Esophagus muscularis mucosa (tissue), 4 donors: ENCODE measurements at places on chromosomes 7 and 10.
A peak's percentile ranks its signal among the peaks of the same experiment; 100 is the strongest.

GRCh38 chr7:32094516-32094915 lies 24.3 kb upstream of the PDE1C start:
- no peak for DNase-seq

DNA sequence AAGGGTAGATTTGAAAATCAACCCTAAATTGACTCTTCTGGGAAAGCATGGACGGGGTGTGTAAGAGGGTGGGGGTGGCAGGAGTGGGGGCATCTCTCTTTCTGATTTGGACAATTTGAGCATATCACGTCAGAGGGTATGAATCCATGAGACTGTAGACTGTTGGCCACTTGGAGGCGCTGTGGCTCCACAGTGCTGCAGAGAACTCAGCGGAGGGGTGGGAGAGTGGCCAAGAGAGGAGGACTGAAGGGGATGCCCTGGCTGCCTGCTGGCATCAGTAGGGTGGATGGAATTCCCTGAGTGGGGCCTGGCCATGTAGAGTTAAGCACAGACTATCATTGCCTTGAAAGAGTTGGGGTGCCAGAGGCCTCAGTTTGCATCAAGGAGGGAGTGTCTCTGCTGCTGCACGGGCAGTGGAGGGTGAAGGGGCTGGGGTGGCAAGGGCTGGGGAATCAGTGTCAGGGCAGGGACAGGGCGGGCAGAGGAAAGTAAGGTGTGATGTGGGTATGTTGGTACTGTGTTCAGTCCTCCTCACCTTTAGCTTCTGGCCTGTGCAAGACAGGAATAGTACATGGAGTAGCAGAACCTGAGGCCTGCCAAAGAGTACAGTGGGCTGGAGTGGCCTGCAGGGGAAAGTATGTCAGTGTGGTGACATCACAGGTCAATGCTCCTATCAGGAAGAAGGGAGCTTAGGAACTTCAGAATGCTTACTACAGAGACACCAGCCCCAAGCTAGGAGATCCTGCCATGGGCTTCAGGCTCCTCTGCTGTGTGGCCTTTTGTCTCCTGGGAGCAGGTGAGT lies 133.5 kb upstream of the PRSS58 start:
- no peak for DNase-seq

DNA sequence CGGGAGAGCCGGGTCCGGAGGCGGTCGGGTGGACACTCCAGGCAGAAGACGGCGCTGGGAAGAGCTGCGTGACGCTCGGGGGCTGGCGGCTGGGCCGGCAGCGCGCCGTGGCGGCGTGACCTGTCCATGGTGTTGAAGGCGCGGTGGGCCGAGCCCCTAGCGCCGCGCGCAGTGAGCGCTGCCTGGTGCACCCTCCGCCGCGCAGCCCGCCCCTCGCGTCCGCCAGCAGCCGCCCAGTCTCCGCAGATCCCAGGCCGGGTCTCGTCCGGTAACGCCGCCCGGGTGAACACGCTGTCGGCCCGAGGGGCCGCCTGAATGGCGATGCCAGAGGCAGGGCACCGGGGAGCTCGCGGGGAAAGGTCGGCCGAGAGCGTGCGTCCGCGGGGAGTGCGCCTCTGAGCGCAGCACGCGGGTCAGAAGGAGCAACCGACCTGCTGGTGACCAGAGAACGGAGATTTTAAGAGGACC lies 657 bp upstream of the TMEM178B start:
- no peak for DNase-seq

GRCh38 chr7:138245682-138246081 lies 169.4 kb downstream of the AKR1D1 start:
- DNase-seq, result no peak

GRCh38 chr7:157830331-157830730 lies 493.5 kb downstream of the DNAJB6 start:
- DNase-seq, result no peak

GRCh38 chr10:100731407-100732240 lies 13.8 kb upstream of the PAX2 start:
- DNase-seq, result no peak

- no peak for DNase-seq
Observed at GRCh38 chr7:132817949-132818348, 241.7 kb upstream of the PLXNA4 start.

- DNase-seq, result no peak
Observed at GRCh38 chr7:37448011-37448635, 541 bp downstream of the ELMO1 start.

DNA sequence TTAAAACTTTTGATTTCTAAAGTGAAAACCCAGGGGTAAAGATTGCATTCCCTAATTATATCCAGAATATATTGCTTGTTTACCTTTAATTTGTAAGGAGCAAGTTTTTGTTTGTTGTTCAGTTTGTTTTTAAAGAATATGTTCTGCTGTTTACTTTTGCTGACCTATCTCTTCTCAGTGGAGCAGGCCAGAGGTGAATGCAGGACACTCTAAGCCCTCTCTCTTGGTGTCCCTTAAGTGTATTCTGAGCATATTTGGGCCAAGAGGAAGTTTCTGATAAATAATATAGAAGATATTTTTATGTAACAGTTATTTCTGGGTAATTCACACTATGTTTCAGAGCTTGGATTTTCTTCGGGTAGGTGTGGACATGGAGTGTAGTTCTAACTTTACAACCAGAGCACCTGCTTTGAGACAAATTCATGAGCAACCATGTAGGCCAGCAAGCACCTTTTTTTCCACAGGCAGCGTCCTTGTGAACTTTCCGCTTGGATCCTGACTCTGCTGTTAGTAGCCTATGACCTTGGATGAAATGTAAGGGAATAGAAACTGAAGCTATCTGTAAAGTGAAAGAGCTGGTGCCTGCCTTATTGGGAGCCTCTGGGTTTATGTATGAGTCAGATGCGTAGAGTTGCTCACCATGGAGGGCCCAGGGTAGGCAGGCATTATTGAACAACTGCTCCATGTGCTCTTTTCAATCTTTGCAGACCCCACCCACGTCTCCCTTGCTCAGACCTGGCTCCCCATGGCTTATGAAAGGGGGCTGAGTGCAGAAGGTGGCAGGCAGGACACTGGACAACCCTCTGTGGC lies 16.1 kb downstream of the OGDH start:
- no peak for DNase-seq

- no peak for DNase-seq
Observed at GRCh38 chr7:2043316-2044039, 189.3 kb downstream of the MAD1L1 start.

GRCh38 chr10:80397014-80397413 lies 11.3 kb upstream of the PRXL2A start:
- DNase-seq, result no peak

- no peak for DNase-seq
Observed at GRCh38 chr7:47377741-47378140, 204.2 kb downstream of the TNS3 start.

DNA sequence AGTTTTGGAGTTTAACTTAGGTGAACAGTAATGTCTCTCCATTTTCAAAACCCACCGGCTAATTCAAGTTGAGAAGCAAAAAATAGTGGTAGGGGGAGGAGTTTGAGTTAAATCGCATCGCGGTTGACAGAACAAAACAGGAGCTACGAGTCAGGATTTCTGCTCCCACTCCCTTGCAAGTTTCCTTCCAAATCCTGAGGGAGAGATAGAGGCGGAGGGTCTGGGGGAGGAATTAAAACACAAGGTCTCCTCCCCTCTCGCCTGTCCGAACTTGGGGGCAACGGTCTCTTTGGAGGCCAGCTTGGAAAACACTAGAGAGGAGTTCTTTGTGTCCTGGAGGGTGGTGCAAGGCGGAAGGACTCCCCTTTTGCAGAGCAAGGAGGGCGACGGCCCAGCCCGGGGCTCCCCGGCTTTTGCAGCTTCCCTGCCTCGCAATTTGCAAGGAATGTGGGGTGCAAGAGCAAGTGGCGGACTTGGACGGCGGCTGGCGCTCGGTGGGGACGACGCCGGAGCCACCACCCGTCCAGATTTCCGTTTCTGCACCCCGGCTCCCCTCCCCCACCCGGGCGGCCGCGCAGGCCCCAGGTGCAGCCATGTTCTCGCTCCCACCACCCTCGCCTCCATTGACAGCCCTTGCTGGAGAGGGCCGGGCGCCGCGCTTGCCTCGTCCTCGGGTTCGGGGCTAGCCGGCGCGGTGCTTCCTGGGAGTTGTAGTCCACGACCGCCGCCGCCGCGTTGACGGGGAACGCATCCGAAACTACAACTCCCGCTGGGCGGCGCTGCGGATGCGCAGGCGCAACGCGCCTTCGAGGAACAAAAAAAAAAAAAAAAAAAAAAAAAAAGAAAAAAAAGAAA lies 454 bp upstream of the GTF2I start:
- DNase-seq, result peak; percentile 99
